ENCODE measurements at places on chromosomes 1 and 21.

GRCh38 chr1:61699911-61700851 is 24.8 kb downstream of the TM2D1 start:
- DNase-seq, result no peak

DNA sequence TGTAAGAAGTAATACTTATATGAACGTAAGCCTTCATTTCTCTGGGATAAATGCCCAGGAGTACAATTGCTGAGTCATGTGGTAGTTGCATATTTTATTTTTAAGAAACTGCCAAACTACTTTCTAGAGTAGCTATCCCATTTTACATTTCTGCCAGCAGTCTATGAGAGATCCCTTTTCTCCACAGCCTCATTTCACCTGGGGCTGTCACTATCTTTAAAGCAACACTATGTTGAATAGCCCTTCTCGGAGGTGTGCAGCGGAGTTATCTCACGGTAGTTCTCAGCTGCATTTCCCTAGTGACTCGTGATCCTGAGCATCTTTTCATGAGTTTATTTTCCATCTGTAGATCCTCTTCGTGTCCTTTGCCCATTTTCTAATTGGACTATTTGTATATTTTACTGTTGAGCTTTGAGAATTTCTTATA is 93.4 kb downstream of the ADARB1 start:
- DNase-seq, result no peak

DNA sequence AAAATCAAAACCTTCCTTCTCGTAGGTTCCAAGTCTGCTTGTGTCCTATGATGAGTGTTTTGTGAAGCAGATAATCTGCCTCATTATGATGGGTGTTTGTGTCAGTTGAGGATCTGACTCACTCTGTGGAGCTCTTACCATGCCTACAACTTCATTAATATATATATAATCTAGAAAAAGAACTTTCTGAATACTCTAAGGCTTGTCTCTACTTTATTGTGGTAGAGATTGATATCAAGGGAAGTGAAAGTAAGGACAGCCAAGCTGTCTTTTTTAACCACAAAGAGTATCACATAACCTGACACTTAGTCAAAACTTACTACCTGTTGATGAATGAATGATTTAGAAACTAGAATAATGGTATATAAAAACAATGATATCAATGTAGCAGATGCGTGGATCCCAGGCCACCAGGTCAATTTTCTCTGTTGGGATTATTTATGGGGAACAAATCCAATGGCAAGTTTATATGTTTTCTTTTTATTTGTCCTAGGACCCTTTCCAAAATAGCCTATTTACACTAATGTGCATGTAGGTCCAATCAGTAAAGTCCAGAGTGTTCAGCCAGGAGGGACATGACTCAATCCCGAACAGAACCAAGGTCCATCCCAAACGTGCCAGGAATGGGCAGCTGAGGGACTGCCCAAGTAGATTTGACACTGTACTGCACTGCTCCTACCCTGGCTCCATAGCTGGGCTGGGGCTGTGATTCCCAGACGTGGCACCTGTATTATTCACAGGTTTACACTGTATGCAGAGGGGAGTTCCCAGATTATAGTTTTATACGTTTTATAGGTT is 182.3 kb upstream of the GREM2 start:
- no peak for DNase-seq

DNA sequence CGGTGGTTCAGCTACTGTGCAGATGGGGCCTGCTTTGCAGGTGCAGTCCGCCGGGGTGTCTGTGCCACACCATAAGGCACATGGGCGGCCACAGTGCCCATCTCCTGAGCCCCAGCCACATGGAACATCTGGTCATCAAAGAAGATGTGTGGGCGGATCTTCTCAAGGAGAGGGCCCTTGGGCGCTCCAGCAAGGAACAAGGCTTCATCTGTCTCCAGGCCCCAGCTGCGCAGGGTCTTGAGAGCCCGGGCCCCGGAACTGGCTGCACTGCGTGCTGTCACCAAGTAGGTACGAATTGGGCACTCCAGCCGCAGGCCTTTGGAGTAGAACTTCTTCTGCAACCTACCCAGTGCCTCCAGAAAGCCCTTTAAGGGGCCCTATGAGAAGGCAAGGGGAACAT is 12.8 kb downstream of the NT5C1A start:
- no peak for DNase-seq

DNA sequence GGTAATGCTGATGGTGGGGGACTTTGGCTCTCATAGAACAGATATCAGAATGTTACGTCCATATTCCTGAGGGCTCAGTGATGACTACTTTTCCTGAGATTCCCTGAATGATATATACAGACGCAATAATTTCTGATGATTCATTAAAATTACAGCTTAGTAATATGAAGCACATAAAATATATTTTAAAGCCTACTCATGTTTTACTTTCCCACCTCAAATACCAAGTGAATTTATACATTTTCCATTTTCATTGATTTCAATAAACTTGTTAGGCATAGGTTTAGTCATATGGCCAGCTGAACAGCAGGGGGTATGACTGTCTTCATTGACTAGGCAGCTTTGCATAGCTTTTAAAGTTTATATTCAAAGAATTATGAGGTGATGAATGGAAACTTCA is 26.2 kb upstream of the PDC start:
- no peak for DNase-seq

DNA sequence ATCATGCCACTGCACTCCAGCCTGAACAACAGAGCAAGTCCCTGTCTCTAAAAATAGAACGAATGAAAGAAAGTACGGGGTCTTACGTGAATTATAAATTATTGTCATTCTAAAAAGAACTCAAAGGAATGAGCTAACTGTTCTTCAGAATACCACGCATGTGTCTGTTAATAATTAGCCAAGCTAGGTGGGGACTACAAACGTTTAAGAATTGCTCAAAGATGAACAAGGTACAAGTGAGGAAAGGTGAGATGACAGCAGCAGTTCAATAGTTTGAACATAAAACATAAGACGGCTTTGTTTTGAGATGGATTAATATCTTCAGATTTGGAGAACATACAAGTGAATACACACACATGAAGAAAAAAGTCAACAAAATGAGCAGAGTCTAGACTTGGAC is 79.6 kb downstream of the UBR4 start:
- no peak for DNase-seq

- no peak for DNase-seq
Measured at GRCh38 chr1:25723250-25723880, 76.6 kb upstream of the SELENON start.

DNA sequence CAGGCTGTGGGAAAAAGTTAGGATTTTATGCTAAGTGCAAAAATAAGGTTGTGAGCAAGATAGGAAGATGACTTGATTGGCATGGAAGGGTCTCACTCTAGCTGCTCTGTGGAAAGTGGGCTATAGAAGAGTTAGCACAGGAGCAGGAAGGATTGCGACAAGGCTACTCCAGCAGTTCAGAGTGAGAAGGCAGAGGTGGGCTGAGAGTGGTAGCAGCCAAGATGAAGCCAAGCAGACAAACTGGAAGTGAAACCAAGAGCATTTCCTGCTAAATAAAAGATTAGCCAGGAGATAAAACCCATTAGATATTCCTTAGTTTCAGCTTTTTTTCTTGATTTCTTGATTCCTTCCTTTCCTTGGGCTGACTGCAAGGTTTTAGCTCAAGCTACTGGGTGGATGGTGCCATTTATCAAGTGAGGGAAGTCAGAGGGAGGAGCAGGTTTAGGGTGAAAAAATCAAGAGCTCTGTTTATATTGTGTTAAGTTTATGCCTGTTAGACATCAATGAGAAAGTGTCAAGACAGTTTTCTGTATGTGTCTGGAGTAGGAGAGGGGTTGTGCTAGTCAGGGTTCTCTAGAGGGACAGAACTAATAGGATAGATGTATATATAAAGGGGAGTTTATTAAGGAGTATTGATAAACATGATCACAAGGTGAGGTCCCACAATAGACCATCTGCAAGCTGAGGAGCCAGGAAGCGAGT is 33.1 kb upstream of the ZNF644 start:
- no peak for DNase-seq

- DNase-seq, result no peak
Measured at GRCh38 chr1:57800376-57800775, 376.5 kb upstream of the DAB1 start.

DNA sequence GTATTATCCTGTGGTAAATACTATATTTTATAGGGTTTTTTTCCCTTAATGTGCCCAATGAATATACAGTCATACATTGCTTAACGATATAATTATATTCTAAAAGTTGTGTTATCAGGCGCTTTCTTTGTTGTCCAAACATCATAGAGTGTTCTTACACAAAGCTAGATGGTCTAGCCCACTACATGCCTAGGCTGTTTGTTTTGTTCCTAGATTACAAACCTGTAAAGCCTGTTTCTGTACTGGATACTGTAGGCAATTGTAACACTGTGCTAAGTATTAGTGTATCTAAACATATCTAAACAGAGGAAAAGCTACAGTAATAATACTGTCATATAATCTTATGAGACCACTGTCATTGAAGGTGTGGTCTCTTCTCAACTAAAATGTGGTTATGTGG is 242.6 kb upstream of the C1orf105 start:
- no peak for DNase-seq

DNA sequence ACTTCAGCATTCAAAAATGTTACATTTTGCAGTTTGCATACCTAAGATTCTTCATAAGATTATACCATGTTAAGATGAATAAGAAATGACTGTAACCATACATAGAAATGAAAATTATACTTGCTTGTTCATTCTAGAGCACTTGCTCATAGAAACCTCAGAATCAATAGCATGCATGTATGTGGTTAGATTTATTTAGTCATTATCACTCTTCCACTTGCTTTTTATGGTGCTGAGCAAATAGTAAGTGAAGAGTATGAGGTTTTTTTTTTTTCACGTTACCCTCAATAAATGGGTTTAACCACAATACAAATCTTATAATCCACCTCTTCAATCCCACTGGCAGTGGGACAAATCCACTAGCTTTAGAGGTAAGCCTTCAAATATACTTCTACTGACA is 84.7 kb downstream of the LRRC53 start:
- DNase-seq, result no peak

All from iPS DF 6.9 (cell line).